ENCODE measurements at places on chromosomes 6 and 20.

- DNase-seq = peak; percentile 71
Observed at GRCh38 chr20:9301129-9302090, 213.0 kb upstream of the LAMP5 start.

GRCh38 chr20:62368976-62369814 is 2.1 kb upstream of the LAMA5 start:
- DNase-seq = no peak

GRCh38 chr20:10511509-10512251 is 76.6 kb downstream of the SLX4IP start:
- peak; percentile 56 for DNase-seq

- peak; percentile 35 for DNase-seq
Observed at GRCh38 chr6:5260111-5260620, 584 bp downstream of the LYRM4 start.

- DNase-seq = no peak
Observed at GRCh38 chr6:17475606-17476244, 82.3 kb downstream of the CAP2 start.

- no peak for DNase-seq
Observed at GRCh38 chr6:142367501-142368018, 65.8 kb downstream of the ADGRG6 start.

DNA sequence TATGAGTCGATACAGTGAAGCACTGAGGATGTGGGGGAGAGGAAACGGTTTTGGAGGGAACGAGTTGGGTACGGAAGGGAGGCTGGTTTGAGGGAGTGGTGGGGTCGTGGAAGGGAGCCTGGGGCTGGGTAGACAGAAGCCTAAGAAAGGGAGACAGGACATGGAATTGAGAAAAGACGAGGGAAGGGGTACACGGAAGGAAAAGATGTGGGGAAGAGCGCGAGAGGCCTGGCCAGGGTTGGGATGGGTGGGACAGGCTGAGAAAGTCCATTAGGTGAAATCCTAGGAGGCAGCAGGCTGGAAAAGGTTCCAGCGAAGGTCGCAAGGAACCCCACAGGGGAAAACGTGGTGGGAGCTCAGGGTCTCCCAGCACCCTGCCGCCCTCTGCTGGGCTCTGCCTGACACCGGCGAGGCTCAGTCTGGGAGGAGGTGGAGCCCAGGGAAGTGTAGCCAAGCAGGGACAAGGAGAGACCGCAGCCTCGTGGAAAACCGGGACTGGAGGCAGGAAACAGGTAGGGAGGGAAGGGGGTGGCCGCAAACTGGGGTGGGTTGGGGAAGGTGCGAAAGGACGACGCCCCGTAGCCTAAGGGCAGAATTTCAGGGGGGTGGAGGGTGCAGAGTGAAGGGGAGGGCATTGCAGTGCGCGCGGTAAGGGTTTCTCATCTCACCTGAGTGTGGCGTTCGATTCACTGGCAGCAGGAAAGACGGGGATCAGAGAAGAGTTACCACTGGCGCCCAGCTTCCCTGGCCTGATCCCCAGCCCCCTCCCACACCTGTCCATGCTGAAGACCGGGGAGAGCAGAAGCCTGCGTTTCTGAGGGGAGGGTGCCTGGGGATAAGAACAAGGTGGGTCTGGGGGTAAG is 4.3 kb downstream of the GABBR1 start:
- DNase-seq = peak; percentile 76

GRCh38 chr6:128558021-128558420 is 37.6 kb upstream of the PTPRK start:
- no peak for DNase-seq

DNA sequence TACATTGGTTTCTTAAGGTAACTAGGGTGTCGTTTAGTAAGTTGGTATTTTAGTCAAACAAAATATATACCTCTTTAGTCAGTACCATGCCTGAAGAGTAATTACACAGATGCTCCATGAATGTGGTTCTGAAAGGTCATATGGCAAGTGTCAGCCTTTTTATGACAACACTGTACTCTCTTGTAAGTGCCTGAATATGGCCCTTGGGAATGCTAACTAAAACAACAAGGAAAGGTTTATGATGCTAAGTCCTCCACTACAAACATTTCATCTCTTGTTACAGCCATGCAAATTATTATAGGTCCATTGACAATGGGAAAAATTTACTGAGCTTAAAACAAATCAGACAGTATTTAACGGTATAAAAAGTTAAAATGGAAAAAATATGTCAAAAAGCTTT is 39.0 kb upstream of the SUPT3H start:
- DNase-seq = no peak

DNA sequence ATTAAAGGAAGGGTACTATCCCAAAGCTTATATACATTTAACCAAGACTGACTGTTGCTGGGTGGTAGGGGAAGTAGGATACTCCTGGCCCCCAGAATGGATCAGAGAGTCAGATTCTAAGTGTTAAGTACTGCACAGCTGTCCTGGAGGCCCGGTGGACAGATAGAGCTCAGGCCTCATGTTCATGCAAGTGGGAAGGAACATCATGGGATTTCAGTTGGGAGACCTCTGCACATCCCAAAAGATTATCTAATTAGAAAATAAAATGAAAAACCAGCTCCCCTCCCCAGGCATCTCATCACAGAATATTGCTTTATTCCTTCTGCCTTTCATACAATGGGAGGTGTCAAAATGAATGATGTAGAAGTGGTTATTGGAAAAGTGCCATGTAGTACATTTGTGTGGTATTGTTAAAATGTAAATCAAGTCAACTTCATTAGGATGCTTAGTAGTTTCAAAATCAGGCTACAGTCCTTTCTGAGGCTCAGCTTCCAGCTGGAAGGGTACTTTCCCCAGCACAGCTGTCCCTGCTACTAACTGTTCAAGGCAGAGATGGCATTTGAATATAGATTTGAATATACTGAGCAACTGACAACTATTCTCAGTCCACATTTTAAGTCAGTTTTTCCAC is 82.9 kb downstream of the SLC35B3 start:
- DNase-seq = no peak

GRCh38 chr20:43386878-43387277 is 70.8 kb upstream of the SRSF6 start:
- DNase-seq = no peak

DNA sequence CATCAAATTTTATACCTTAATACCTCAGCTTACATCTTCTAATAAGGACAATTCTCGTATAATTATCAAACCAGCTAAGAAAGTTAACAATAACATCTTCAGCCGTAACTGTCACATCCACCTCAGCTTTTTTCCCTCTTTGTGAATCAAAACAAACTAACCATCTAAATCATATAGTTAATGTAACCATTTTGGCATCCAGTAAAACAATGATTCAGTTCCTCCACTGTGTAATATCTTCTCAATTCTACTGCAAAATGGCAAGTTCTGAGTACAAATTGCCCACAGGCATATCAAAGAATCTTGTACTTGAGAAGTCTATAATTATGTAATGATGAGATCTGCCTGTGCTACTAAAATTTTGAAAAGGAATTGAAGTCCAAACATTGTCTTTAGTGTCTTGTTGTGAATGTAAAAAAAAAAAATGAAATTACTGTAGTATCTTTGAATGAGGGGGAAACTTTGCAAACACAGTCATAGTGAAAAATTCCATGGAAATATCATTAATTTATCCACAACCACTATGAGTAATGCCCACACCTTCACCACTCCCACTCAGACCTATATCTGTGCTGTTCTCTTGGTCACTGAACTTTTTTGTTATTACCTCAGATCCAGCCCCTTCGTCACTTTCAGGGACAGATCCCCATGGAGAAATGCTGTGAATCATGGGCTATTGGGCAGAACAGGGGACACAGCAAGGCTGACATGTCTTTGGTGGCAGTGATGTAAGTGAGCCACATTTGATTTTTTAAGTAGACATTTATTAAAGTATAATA is 178.6 kb upstream of the RAB32 start:
- DNase-seq = no peak

DNA sequence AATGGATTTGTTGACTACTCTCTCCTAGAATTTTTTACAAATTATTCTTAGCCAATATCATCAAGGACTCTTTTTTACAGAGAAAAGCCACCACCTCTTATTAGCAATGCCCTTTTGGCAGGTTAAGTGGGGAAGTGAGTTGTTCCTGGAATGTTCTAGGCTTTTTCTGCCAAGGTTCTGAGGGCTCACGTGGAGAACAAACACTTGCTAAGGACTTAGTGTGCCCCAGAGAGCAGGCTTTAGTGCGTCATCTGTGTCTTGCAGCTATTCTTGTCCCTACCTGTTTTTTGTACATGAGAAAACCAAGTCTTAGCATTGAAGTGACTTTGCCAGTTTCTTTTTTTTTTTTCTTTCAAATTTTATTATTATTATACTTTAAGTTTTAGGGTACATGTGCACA is 33.5 kb downstream of the CFAP61 start:
- no peak for DNase-seq

GRCh38 chr6:131949909-131950766 is 1.0 kb downstream of the CCN2 start:
- peak; percentile 9 for DNase-seq

DNA sequence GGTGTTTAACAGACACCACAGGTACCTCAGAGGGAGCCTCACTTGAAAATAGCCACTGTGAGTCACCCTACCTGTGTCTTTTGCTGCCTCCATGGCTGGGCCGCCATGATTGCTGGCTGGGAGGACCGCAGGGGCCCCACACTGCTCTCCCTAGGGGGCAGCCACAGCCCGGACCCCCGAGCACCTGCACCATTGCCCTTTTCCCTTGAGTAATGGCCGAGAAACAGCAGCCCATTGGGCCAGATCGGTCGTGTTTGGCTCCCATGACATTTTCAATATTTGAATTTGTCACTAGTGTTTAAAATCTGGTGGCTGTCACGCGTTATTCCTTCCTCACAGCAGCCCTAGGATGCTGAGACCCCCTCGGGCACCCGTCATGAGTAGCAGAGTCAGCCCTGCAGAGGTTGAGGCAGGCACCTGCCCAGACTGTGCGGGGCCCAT is 6.7 kb downstream of the ZBP1 start:
- DNase-seq = no peak

GRCh38 chr6:15398633-15399275 is 152.9 kb downstream of the JARID2 start:
- no peak for DNase-seq

DNA sequence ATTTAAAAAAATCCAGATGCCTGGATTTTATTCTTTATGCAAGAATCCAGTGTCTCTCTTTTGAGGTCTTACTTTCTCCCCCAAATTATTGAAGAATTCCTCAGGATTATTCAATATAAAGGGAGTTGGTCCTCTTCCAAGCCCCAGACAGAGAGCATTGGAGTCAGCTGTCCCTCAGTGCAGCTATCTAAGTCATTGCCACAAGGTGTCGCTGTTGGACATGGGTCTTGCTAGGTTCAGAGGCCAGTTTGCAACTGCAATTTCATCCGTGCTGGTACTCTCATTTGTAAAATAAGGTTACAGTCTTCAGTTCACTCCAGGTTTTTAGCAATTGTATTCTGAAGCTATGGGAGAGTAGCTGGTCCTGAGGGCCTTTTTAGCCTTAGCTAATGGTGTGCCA is 27.8 kb downstream of the CCN2 start:
- DNase-seq = peak; percentile 37

GRCh38 chr6:42304053-42304712 is 86.5 kb upstream of the MRPS10 start:
- DNase-seq = no peak

DNA sequence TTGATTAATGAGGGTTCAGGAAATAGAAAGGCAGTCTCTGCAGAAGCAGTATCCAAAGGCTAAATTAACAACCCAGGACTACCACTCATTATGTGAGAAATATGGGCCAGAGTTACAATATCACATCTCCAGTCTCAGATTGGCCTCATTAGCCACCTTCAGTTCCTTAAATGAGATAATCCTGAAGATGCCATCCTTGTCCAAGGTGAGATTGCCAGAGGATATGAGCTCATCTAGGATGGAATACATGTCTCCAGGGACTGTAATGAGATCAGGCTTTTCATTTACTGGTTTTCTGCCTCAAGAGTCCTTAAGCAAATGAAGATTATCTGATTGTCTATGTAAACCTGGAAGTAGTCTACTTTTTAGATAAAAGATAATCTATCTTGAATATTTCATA is 196.3 kb downstream of the FUT9 start:
- no peak for DNase-seq

Data from NCI-H345 (cell line).